Stimulated activated CD8-positive, alpha-beta memory T cell treated with anti-CD3 and anti-CD28 coated beads, Interleukin-2, amount 100 ng/mL, for 1 hour (primary cell): ENCODE measurements at places on chromosomes 2 and 18.

- no peak for DNase-seq
Measured at GRCh38 chr18:78138983-78139496, 840.6 kb upstream of the SALL3 start.

GRCh38 chr18:37471637-37472036 is 94.0 kb downstream of the CELF4 start:
- DNase-seq: no peak

- DNase-seq: no peak
Measured at GRCh38 chr18:46407486-46408166, 249.4 kb downstream of the LOXHD1 start.

GRCh38 chr18:77520767-77521166 is 271.1 kb downstream of the GALR1 start:
- no peak for DNase-seq

DNA sequence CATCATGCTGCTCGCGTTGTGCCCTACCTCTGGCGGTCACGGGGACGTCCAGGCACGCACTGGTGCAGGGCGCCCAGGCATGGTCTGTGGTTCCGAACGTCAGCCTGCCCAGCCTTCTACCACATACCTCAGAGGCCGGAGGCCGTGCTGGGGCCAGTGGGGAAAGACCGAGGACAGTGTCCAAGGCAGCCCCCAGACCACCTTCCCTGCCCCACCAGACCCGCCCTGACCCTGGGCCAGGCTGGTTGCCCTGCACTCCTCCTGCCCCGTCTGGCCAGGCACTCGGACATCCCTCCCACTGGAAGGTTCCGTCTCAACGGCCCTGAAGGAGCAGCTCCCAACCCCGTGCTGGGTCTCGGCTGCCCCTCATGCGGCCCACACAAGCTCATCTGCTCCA is 32.8 kb downstream of the SLC66A2 start:
- no peak for DNase-seq

GRCh38 chr2:10482460-10482859 is 34.3 kb upstream of the ODC1 start:
- no peak for DNase-seq

DNA sequence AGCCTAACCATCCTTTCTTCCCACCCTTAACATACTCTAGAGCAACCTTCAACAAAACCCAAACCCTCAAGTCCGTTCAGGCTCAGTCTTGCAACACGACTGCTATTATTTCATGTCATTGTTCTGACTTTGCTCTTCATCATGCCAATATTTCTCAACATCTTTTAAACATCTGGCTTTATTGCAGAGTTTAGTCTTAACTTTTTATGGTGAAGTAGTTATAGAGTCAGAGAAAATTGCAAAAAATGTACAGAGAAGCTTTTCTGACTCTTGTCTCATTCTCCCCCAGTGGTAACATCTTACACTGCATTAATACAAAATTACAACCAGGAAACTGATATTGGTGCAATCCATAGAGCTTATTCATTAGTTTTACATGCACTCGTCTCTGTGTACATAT is 3.9 kb downstream of the MARCO start:
- DNase-seq: no peak

GRCh38 chr18:7886436-7886835 is 319.3 kb downstream of the PTPRM start:
- no peak for DNase-seq

DNA sequence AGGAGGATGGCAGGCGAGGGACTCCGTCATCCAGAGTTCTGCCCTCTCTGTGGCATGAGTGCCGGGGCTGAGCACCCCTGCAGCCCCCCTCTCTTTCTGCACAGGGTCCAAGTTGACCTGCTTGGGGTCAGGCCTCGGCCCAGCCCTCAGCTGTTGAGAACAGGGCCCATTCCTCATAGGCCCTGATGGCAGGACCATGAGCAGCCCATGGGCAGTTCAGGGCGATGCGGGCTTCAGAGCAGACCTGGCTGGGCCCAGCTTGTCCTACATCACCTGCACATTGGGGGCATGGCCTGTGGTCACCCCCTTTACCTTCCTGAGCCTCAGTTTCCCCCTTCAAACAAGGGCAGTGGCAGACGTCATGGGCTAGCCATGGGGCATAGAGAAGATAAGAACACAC is 238.1 kb downstream of the SEPTIN10 start:
- DNase-seq: no peak

- no peak for DNase-seq
Measured at GRCh38 chr2:126793885-126794613, 104.6 kb upstream of the TEX51 start.

GRCh38 chr2:148279216-148279615 is 258.3 kb downstream of the MBD5 start:
- no peak for DNase-seq

- no peak for DNase-seq
Measured at GRCh38 chr2:2044269-2045057, 286.6 kb downstream of the MYT1L start.

DNA sequence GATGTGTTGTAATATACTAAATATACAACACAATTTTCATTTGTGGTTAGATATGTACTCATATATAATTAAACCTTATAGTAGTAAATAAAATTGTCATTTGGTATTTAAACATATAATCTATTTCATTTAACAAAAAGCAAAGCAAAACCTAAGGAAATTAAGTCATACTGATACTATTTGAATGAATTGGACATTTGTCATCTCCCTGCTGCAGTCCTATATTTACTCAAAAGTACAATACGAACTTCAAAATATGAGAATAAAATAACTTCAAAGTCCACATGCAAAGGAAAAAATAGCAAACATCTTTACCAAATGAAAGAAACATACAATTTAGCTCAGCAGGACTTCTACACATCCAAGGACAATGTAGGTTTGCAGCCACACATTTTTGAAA is 11.8 kb upstream of the HAT1 start:
- no peak for DNase-seq

DNA sequence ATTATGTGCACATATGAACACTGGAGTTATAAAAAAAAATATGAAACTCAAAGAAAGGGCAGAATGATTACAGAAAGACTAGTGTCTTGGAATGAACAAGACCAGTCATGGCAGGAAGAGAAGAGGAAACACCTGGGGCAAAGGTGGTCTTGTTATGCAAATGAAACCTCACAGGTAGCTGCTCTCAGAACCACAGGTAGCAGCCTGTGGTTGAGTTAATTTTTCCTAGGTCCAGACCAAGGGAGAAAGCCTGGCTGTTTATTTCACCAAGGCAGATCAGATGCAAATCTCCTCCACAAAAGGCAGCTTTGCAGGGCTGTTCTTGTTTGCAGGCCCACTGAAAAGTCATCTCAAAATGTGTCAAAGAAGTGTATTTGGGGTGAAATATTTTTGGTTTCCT is 785.8 kb downstream of the RNF144A start:
- DNase-seq: no peak

DNA sequence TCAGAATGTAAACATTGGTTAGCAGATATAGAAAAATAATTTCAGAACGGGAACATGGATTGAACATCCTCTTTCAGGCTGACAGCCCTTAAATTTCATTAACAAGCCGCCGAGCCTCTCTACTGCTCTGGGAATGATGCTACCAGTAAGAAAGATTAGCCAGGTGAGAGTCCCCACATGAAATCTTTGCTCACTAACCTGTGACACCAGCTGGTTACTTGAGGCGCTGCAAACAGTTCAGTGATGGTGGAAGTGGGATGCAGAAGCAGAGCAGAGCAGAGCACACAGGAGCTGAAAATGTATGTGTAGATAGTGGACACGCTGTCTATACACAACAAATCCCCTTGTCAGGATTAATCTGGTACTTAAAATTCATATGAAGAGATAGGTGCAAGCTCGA is 721.1 kb downstream of the DPP10 start:
- no peak for DNase-seq

GRCh38 chr2:133142087-133142486 is 426.2 kb downstream of the NCKAP5 start:
- DNase-seq: no peak

GRCh38 chr2:235719146-235719942 is 225.5 kb downstream of the AGAP1 start:
- DNase-seq: no peak

DNA sequence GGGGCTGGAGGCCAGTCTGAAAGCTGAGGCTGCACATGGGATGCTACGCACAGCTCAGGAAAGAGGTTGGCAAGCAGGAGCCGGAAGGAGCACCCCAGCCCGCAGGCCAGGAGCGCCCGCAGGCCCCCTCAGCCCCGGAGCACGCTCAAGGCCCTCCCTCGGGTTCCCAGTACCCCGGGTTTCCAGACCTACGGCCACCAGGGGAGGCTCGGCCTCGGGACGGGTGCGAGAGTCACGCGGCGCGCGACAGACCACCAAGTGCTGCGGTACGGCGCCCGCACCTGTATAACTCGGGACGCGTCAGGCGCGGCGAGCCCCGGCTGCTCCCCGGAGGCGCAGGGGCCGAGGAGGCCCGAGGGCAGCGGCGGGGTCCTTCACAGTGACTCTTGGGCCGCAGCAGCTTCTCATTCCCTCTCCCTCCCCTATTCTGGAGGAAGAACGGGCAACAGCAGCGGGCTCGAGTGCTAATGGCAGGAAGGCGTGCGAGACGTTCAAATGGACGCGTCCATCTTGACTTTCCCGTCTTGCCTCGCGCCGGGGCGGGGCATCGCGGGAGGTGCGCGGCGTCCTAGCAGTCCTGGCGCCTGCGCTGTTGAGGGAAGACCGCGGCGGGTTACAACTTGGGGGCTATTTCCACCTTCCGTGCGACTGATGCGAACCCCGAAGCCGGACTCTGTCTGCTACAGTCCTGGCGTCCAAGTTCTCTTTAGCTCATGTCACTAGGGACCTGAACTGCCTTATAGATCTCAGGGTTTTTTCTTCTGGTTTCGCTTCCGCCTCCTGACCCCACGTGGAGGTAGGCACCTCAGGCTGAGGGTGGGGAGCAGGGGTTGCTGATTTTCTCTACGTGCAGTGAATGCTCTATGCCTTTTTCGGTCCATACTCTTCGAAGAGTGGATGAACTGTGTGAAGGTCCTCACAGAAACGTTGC is at the start of gene ANAPC1:
ANAPC1 (minus strand) TSS at position 533 of the 931 bp plus-strand sequence. CDS start 3,368 bp downstream, outside the sequence.
- peak; percentile 74 for DNase-seq

GRCh38 chr2:70212298-70212932 is 21.6 kb upstream of the C2orf42 start:
- no peak for DNase-seq

DNA sequence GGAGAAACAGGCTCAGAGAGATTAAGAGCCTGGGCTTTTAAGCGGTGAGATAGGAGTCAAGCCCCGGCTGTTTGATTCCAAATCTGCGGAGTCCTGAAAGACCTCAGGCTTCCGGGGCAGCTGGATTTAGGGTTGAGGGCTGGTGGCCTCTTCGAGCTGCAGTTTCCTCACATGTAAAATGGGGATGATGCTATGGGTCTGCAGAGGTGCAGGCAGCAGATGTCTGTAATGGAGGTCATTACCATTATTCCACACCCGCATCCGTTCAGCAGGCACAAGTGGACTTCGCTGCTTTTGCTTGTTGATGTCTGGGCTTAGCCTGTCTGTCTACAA is 175.6 kb upstream of the HS6ST1 start:
- no peak for DNase-seq

- no peak for DNase-seq
Measured at GRCh38 chr2:107428781-107429180, 397.9 kb upstream of the RGPD4 start.

DNA sequence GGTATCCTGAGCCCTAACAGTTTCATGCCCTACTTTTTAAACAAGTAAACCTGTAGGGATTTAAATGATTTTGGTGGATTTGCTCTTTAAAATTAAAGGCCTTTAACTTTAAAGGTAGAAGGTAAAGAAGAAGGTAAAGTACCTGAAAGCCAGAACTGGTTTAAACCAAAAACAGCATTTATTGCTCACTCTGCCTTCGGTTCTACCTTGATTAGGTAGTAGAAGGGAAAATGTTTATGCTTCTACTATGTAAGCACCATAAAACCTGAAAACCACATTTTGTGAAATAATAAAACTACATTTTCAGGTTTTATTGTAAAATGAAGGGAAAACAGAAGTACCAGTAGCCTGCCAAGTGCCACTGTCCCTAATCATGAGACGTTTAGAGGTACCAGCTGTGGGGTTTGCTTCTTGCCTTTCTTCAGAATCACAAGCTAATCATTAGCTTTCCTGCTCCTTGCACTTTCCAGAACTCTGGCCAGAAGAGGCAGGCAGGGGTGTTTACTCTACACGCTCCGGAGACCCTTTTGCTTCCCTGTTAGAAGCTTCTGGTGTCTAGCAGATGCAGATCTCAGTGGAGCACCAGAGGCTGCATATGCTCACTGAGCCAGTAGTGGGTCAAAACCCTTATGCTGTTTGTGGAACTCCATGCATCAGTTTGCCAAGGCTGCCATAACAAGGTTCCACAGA is 33.3 kb downstream of the RPIA start:
- no peak for DNase-seq

GRCh38 chr2:6866275-6866671 is 566 bp upstream of the CMPK2 start:
- no peak for DNase-seq

DNA sequence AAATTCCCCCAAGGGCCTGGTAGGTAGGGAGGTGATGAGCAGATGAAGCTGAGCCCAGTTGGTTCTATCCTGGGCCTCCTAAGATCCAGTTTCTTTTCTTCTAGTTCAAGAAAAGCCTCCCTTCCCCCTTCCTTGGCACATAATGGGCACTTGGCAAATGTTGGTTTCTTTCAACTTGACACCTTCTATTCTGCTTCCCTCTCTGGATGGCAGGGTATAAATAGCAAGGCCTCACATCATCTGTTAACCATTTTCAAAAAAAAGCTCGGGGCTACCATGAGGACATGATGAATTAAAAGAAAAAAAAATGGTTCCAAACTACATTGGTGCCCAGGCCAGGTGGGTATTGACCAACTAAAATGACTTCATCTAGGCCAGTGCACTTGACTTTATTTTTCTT is 29.9 kb downstream of the CTAGE1 start:
- no peak for DNase-seq

DNA sequence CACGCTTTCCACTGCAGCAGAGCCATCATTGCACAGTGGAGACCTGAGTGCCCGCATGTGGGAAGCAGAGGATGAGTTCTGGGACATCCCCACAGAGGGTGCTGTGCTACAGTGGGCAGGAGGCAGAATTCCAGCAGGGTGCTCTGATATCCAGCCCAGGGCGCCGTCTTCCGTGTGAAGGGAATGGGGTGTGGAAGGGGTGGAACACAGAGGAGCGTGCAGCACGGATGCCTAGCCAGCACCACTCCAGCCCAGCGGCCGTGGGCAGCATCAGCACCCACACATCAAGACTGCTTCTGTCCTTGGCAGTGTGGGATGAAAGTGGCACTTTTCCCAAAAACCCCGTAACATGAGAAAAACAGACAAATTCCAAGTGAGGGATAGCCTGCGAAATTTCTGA is 134.3 kb downstream of the ZNF236 start:
- DNase-seq: no peak

- no peak for DNase-seq
Measured at GRCh38 chr2:67246791-67247190, 150.3 kb upstream of the ETAA1 start.

- DNase-seq: no peak
Measured at GRCh38 chr2:71807581-71808451, 339.8 kb downstream of the CYP26B1 start.

GRCh38 chr2:106105151-106105922 is 88.8 kb downstream of the UXS1 start:
- no peak for DNase-seq
